ENCODE measurements at places on chromosomes 3 and 15.

- DNase-seq, result no peak
These were observed 26.4 kb downstream of the ANXA2 start for GRCh38 chr15:60371175-60372051.

- no peak for DNase-seq
These were observed 429.3 kb upstream of the PDZRN3 start for GRCh38 chr3:74053970-74054516.

GRCh38 chr15:52303093-52303772 is 7.6 kb upstream of the MYO5C start:
- DNase-seq, result no peak

DNA sequence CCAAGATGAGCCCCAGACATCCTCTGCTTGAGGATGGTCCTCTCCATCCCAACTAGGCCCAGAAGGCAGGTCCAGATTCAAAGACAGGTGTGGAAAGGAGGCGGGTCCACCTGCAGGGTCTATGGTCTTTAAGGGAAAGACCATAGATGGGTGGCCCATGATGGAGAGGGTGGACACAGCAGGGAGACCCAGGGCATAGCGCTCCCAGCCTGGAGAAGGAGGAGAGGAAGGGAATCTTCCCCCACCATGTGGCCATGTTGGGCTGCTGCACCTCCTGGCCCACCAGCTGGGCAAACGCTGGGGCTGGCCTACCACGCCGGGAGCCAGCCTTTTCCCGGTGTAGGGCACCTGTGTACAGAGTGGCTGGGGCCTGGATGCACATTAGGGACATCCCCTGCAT is 265.2 kb upstream of the TLE3 start:
- no peak for DNase-seq

DNA sequence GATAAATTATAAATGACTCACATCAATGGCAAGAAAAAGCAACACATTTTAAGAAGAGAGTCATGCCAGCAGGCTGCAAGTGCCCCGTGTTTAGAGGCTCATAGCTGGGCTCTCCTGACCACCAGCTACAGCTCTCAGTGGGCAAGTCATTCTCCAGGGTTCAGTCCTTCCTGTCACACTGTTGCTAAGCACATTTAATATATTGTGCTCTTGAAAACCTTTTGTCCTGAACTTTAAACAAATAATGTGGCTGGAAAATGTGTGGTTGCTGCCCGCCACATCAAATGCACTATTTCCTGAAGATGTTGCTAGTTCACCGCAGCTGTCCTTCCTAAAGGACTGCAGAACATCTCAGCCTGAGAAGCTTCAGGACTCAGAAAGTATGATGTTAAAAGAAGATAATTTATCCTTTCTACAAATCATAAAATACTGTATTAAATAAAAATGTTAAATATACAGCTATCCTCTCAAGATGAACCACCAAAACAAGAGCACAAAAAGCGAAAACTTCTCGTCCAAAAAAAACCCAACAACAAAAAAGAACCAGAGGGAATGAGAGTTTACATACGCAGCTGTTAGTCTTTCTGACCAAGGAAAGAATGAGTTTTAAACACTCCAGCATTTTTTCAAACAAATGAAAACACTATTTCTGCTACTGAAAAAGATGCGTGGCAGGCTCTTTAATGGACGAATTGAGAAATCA is 951 bp downstream of the TARS3 start:
- no peak for DNase-seq

- no peak for DNase-seq
These were observed 211.6 kb downstream of the MAGI1 start for GRCh38 chr3:65827076-65827475.

DNA sequence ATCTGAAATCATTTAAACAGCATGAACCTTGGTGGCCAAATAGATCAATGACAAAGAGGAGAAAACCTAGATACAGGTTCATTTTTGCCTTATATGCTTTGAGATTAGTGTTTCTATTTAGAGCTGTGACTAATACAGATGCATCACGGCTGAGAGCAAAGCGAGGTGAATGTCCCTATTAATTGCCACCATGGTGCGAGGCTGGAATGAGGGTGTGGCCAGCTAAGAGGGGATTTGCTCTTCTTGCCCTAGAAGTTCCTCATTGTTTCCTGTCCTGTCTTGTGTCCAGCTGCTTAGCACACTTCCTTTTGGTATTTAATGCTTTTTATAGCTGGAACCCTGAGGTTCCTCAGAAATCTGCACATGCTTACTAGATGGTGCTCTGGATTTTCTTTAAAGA is 339.1 kb upstream of the RGMA start:
- no peak for DNase-seq

DNA sequence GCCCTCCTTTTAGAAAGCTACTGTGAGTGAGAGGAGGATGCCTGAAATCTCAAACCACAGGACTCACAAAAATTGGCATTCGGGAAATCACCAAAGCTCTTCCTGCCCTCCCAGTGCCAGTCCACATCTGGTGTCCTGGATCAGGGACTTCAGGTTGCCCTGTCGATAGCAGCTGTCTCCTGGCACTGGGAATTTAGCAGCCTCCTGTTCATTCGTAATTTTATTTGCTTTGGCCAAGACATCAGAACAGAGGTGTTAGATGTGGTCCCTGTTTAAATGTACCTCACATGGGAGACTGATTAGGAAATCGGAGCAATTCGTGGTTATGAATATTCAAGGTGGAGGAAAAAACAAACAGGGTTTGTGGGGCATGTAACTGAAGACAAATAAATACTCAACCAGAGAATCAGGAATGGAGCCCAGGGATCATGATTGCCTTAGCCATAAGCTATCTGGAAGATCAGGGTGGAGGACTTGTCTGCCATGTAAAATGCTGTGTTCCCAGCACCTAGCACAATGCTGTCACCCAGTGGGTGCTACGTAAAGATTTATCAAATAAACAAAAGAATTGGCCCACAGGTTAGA is 265.2 kb upstream of the PROK2 start:
- DNase-seq, result no peak

DNA sequence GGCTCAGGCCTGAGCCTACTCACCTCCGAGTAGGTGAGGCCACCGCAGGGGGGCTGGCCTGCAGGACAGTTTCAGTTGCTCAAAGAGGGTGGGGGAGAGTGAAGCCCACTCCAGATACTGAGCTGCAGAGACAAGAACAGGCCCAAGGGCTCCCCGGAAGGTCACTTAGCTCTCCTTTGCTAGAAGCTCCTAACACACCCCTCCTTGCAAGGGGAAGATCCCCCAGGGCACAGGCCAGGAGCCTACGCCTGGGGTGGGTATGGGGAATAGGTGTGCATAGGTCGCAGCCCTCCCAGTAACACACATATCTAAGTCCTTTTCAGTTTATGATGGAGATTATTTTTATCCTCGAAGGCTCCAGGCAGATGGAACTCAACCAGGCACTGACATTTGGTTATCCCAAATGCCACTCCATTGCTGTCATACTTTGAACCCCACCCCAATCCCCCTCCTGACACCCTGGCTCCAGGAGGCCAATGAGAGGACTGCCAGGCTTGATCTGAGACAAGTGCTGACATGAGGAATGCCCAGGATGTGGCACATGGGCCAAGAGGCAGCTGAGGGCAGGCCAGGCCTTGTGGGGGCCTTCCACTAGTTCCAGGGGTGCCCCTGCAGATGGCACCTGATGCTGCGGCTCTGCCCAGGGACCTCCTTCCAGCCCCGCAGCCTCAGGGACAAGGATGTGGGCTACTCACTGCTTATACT is 1.1 kb upstream of the MUSTN1 start:
- DNase-seq, result no peak

GRCh38 chr3:130779031-130779430 is 32.4 kb upstream of the PIK3R4 start:
- DNase-seq, result no peak

DNA sequence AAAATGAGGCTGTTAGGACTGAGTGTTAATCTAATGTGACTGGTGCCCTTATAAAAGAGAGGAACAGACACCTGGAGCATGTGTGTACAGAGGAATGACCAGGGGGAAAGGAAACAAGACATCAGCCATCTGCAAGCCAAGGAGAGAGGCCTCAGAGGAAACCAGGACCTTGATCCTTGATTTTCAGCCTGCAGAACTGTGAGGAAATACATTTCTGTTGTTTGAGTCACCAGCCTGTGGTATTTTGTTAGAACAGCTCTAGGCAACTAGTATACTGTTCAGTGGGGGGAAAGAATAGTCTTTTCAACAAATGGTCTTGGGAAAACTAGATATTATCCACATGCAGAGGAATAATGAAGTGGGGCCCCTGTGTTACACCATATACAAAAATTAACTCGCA is 80.6 kb downstream of the CCR1 start:
- DNase-seq, result no peak

DNA sequence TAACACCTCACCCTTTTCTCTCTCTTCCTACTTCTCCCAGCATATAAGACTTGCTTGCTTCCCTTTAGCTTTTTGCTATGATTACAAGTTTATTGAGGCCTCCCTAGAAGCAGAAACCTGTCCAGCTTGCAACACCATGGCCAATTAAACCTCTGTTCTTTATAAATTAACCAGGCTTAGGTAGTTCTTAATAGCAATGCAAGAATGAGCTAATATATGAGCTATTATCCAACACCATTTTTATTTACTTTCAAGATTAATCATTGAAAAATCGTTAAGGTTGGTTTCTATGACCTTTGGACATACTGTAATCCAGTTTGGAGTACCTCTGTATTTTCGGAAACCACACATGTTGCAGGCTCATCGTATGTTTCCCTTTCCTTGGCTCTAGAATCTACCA is 643.1 kb downstream of the ZPLD1 start:
- DNase-seq, result no peak

- no peak for DNase-seq
These were observed 84.1 kb upstream of the MYRIP start for GRCh38 chr3:39725321-39725720.

DNA sequence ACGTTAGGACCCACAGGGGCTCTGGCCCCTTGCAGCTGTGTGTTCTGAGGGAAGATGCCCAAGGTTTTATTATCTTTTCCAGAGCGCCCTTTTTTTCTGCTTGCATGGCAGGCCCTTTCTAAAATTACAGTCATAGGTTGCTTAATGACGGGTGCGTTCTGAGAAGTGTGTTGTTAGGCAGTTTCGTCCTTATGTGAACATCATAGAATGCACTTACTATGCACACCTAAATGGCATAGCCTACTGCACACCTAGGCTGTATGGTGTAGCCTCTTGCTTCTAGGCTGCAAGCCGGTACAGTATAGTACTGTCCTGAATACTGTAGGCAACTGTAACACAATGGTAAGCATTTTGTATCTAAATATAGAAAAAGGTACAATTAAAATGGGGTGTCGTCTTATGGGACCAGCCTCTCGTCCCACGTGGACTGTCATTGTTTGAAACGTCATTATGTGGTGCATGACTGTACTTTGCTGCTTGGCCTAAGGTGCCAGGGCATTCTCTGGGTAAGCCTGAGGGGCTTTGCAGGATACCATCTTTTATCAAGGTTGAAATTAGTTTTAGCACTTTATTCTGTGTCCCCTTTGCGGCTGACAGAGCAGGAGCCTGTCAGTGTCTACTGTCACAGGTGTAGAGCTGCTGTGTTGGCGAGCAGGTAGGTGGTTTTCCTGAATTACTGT is 10.9 kb downstream of the KLF13 start:
- DNase-seq, result no peak

DNA sequence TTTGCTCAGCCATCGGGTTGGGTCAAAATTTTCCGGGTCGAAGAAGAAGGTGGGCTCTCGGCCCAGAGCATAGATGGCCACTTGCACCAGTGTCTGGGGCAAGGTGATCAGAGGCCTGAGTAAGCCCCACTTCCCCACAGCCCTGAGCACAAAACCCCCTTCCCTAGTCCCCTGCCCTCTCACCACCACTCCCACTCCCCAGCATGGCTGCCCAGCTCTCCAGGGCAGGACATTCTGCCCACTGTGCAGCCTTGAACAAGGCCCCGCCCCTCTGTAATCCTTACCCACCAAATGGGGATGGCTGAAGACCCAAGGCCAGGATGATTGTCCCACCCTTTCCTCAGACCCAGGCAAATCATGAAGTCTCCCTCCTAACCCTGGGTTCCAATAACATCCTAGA is 28.8 kb downstream of the CYP11A1 start:
- no peak for DNase-seq

- no peak for DNase-seq
These were observed 22.1 kb downstream of the ALDH1L1 start for GRCh38 chr3:126158016-126158911.

DNA sequence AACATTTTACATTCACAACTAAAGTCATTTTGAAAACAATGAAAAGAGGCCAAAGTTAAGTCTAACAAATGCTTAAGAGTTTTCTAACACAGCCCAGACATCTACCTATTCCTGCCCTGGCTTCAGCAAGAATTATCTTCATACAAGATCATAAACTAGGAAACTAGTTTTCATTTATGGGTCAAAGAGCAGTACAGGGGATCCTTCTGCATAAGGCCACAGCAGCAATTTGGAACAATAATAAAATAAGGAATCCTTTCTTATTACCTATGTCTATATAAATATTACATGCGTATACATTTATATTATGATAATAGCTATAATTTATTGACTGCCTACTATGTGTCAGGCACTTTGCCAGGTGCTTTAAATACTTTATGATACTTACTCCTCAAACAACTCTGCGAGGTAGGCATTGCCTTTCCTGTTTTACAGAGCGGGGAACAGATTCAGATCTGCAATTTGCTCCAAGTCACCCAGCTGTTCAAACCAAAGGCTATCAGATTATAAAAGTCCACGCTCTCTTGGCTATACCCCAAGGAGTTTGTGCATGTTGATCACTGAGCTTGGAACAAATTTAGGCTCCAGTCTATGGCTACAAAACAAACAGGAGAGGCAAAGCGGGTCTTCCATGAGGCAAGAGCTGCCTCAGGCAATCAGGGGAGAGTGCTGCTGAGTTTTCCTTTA is 196.4 kb downstream of the RORA start:
- DNase-seq, result no peak

DNA sequence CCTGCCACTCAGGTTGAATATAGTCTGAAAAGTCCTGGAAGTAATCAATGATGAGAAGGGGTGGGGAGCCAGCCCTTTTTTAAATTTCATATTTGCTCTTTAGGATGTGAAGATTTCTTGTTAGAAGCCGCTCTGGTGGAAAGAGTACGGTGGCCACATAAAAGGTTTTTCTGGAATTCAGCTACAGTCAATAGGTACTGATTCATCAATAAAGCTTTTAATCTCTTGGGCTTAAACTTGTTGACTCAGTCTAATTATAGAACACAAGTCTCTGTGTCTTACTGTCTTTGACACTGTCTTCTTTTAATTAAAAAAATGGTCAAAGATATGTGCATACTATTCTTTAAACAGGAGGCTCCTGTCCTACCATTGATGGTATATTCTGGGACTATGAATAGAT is 99.9 kb upstream of the TP63 start:
- no peak for DNase-seq

DNA sequence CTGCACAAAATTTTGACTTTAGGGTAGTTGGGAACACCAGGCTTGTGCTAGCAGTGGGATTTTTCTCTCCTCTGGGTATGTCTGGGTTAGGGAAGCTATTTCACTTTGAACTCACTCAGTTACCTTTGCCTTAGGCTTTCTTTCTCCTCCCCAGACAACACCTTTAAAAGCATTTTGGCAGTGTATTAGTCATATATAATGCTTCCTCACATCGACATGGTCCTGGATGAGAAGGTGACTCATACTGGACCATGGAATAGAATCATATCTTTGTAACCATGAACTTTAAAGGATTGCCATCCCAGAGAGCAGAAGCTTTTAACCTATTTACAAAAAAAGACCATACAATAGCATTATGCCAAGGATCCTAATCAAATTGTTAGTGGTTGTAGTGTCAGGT is 2.7 kb downstream of the RYR3 start:
- DNase-seq, result no peak

Data from activated CD4-positive, CD25-positive, alpha-beta regulatory T cell treated with anti-CD3 and anti-CD28 coated beads, Interleukin-2, amount 50 U/mL, for 16 hours (primary cell).